ENCODE measurements at places on chromosomes 4 and X.

DNA sequence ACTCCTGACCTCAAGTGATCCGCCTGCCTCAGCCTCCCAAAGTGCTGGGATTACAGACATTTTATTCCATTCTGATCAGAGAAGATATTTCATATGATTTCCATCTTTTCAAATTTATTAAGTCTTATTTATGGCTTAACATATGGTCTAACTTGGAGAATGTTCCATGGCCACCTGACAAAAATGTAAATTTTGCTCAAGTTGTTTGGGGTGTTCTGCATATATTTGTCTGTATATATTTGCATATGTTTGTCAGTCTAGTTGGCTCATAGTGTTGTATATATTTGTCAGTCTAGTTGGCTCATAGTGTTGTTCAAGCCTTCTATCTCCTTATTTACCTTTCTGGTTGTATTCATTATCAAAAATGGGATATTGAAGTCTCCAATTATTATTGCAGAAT lies 16.2 kb upstream of the ATRX start:
- no peak for DNase-seq

- no peak for DNase-seq
Measured at GRCh38 chrX:69501429-69501828, 2.7 kb upstream of the NALF2 start.

DNA sequence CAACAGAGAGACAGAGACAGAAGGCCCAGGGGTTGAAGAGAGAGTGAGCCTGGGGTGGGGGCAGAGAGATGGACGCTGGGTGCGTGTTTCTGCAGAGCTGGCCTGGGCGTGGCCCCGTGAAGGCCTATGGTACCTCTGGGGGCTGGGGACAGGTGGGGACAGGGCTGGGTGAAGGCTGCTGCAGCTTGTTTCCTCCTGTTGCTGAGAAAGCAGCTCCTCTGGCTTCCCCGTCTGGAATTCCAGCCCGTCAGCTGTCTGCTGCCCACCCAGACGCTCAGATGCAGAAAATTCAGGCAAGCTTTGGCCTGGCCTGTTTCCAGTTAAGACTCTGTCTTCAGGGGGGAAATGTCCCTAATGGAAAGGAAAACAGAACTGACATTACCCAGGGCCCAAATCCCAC lies 76.8 kb upstream of the PSAPL1 start:
- DNase-seq = no peak

DNA sequence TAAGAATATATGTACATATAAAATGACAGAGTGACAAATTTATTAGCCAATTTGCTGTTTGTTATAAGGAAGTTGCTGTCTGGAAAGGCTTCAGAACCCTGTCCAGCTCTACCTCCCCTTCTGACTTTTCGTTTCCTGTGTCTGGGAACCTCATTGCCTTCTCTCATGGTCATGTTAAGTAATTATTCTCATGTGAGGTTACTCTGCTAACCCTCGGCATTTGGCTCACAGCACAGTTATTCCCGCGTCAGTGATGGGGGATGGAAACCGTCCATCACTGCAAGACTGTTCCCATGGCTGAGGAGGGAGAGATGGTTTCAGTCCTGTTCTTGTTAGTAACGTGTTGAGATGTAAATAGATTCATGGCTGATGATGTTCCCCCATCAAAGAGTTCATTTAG lies 11.9 kb downstream of the EDNRA start:
- DNase-seq = no peak
